ENCODE measurements at places on chromosomes 11 and 22.

DNA sequence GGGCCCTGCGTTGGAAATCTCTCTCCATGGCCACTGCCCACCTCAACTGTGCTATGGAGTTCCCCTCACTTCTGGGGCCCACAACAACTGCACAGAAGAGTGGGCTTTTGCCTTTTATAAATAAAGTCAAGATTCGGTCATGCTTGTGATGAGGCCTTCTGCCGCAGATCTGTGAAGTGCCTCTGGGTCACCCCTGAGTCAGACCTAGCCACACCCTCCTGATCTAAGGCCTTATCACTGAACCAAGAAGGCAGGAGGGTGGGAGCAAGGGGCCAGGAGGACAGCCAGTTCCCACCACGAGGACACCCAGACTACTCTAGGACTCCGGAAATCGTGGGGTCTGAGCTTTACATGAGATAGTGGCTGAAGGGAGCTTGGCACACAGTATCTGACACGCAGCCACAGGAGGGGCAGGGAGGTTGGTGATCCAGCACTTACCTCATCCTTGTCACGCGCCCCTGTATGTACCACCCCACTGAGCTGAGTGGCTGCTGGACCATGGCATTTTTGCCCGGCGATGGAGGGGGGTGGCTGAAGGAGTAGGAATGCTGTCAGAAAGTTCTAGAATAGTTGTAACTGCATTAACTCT is 115.7 kb downstream of the ABTB2 start:
- no peak for DNase-seq

DNA sequence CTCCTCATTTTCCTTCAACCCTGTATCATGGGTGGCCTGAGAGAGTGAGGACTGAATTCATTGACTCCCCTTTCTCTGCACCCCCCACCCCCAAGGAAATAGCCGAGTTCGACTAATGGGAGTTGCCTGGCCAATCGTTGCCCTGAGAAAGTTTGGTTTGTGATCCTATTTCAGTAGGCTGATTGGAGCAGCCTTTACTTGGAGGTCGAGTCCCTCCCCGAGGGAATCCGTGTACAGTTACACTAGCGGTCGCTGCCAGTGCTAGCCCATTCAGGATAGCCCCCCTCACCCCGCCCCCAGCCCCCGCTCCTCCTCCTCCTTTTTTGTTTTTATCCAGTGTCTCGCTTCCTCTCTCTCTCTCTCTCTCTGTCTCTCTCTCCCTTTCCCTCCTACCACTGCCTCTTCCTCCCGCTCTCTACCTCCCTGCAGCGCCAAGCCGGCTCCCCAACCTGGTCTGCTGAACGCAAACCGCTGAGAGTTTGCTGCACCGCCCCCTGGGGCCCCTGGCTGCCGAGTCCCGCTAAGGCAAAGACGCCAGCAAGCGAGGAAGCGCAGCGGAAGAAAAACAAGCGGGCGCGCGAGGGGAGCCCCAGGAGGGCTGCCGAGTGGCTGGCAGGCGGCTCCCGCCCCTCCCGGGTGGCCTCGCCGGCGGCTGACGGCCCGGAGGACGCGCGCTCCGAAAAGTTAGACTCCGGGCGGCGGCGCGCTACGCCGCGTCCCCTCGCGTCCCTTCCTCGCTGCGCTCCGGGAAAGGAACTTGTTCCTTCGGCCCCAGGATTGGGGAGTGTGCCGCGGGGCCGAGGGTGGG is at the start of gene GRAMD1B:
GRAMD1B (plus strand) TSS at position 357 of the 808 bp plus-strand sequence. CDS start 524 bp downstream, outside the sequence.
- DNase-seq = peak; percentile 73

GRCh38 chr11:55658031-55658573 is 3.9 kb upstream of the OR4C6 start:
- no peak for DNase-seq

DNA sequence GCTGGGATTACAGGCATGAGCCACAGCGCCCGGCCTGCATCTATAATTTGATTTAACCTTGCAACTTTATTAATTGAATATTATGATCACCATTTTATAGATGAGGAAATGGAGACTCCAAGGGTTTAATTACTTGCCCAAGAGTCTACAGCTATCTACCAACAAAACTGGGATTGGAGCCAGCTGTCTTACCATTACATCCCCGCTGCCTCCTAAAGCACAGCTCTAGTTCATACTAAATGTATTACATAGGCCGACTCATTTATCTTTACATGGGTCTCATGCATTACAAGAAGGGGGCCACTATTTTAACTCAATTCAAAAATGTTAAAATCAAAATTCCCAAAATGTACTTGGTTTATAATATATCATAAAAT is 14.1 kb upstream of the TMA7B start:
- no peak for DNase-seq

GRCh38 chr22:25928038-25928437 is 186.1 kb downstream of the MYO18B start:
- DNase-seq = no peak

DNA sequence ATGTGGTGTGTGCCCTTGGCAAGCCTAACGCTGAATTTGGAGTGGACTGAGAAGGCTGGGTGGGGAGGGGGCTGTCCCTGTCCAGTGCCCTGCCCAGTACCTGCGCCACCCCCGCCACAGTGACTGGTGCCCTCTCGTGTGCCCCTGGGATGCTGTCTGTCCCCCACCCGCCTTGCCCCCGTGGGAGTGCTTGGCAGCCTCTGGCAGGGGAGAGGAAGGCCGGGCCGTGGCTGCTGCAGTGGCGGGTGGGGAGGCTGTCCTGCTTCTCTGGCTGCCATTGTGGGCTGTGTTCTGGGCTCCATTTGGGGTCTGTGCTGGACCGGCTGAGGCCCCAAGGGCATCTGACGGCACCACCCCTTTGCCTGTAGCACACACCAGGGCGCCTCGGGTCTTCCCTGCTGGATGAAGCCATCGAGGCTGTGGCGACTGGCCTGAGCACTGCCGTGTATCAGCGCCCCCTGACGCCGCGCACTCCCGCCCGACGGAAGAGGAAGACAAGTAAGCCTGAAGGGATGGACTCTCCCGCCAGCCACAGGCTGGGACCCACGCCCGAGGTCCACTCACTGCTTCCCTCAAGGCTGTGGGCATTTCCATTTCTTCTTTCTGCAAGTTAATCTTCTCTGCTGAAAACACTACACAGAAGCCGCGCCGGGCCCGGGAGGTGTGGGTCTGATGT is 17.6 kb downstream of the IRF7 start:
- no peak for DNase-seq

GRCh38 chr11:68345776-68346461 is 33.5 kb downstream of the LRP5 start:
- DNase-seq = no peak

DNA sequence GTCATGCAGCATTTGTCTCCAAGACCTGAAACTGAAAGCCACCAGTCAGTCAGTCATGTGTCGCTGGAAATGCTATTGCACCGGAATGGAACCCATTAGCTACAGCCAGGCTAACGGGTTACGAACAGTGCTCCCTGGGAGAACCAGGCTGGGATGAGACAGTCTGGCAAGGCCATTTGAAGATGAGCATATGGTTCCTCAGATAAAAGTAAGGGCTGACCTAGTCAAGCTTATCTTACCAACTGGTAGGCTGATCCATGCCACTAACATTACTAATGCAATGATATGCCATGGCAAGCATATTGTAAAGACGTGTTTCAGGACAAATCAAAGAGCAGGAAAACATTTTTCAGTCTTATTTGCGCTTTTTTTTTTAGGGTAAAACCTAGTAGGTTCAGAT is 28.4 kb downstream of the NAP1L4 start:
- DNase-seq = no peak

- no peak for DNase-seq
Measured at GRCh38 chr22:44555597-44555996, 57.6 kb upstream of the RTL6 start.

GRCh38 chr11:119056421-119056999 is 495 bp downstream of the HYOU1 start:
- DNase-seq = peak; percentile 14

DNA sequence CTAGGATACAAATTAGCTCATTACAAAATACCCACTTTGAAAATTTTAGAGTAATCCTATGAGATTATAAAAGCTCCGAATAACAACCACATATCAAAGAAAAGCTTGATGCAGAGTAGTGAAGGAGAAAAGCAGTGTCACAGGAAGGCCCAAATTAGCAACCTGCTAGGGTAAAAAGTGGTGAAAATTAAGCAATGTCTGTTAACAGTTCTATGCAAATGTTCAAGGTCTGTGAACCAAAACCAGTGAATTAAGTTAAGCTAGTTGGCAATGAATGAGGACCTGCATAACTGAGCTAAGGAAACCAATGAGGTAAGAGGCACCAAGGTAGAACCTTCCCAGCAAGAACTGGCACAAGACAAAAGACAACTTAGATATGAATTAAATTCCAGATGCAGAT is 29.6 kb downstream of the PRDM10 start:
- DNase-seq = peak; percentile 61

DNA sequence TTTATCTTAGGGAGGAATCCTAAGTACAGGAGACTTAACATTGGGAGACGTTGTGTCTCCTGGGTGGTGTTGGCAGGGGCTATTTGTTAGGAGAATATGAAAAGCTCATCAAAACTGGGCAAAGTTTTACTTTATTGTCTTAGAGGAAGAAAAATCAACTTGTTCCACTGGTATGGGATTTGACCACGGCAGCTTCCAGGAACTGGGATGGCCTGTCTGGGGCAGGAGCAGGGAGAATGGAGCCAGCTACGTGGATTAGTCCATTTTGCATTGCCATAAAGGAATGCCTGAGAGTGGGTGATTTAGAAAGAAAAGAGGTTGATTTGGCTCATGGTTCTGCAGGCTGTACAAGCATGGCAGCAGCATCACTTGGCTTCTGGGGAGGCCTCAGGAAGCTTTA is 198.4 kb downstream of the ADAMTS15 start:
- DNase-seq = no peak

DNA sequence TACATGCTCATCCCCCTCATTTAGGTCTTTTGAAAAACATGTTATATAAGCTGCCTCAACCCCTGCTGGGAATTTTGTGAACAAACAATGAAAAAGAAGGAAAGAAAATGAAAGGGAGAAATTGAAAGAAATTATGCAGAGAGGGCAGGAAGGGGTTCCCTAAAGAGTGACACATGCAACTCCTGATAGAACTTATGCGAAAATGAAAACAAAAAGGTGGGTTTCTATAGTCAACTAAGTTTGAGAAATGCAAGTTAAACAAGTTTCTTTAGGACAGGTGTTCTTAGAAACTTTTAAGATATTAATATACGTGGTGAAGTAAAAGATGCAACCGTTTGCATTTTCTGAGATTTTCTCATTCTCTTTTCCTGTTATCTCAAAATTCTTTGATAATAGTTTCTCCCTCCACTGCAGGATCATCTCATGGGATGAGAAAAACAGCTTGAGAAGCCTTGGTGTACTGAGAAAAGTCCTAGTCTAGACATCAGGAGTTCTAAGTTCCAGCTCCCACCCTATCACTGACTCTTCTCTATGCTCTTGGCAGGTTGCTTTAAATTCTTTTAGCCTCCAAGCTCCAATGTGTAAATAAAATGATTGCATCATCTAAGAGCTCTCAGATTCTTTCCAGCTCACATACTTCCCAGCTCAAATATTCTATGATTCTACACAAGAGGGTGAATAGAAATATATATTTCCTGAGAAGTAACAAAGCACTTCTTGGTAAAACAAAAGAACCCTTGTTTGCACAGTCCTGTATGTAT is 109.2 kb downstream of the FAM76B start:
- no peak for DNase-seq

DNA sequence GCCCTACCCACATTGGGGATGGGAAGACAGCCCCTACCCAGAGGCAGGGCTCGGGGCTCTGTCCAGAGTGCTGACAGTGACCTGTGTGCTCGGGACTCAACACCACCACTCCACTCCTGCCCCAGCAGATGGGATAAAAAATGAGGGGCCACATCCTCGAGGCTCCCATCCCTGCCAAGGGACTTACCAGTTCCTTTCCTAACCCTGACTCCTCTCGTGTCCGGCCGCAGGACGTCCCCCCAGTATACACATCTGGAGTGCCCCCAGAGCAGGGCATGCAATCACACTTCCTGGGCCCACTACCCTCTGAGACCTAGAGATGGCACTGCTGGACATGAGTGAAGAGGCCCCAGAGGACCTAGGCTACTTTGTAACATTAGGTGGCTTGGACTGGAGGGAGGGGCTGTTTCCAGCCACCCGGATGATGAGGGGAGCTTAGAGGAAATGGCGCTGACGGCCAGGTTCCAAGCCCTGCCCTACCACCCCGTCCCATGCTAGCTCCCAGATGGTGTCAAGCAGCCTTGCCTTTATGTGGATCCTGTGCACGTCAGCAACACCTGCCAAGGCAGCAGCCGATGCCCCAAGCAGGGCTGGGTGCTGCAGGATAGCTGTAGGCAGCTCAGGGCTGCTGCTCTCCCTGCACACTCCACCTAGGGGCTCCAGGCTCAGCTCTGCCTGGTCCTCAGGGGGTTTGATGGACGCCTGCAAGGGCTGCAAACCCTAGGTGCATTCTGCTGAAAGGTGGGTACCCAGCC is 86.6 kb downstream of the DGCR2 start:
- no peak for DNase-seq

DNA sequence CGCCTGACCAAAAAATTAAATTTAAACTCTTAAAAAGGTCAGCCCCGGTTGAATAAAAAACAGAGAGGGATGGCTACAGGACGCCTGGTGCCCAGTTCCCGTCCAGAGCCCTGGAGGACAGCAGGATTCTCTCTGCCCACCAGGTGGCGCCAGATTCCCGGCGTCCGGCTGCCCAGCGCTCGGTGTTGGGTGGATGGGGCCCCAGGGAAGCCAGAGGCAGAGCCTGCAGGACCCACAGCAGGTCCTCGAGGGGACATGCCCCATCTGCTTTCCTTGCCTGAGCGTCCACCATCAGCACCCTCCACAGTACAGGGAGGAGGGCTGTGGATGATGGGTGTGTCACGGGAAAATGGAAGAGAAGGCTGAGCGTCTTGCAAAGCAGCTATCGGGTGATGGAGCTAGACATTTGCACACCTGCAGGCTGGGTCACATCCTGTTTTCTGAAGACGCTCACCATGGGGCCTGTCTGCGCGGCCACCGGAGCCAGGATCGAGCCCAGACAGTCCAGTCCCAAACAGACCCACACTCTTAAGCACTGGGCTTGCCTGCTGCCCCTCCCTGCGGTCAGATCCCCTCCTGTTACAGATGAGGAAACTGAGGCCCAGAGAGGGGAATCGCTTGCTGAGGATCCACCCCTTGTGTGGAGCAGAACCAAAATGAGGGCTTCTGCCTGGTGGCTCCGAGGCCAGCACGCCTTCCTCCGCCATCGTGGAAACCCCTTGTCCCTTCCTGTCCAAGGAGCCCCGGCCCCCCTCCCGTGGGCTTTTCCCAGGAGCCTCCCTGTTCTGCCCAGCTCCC is 18.5 kb upstream of the CBX7 start:
- peak; percentile 35 for DNase-seq

GRCh38 chr22:32558681-32559355 is 84.2 kb downstream of the FBXO7 start:
- DNase-seq = no peak

- DNase-seq = no peak
Measured at GRCh38 chr22:31278626-31279326, 13.5 kb downstream of the PIK3IP1 start.

- DNase-seq = no peak
Measured at GRCh38 chr11:14500181-14500651, 605 bp upstream of the COPB1 start.

GRCh38 chr11:33475993-33476392 is 218.8 kb downstream of the HIPK3 start:
- no peak for DNase-seq

GRCh38 chr11:132134322-132134721 is 763.9 kb downstream of the NTM start:
- no peak for DNase-seq
